ENCODE measurements at places on chromosomes 7 and 10.

- no peak for DNase-seq
Measured at GRCh38 chr7:11208883-11209465, 235.3 kb downstream of the PHF14 start.

DNA sequence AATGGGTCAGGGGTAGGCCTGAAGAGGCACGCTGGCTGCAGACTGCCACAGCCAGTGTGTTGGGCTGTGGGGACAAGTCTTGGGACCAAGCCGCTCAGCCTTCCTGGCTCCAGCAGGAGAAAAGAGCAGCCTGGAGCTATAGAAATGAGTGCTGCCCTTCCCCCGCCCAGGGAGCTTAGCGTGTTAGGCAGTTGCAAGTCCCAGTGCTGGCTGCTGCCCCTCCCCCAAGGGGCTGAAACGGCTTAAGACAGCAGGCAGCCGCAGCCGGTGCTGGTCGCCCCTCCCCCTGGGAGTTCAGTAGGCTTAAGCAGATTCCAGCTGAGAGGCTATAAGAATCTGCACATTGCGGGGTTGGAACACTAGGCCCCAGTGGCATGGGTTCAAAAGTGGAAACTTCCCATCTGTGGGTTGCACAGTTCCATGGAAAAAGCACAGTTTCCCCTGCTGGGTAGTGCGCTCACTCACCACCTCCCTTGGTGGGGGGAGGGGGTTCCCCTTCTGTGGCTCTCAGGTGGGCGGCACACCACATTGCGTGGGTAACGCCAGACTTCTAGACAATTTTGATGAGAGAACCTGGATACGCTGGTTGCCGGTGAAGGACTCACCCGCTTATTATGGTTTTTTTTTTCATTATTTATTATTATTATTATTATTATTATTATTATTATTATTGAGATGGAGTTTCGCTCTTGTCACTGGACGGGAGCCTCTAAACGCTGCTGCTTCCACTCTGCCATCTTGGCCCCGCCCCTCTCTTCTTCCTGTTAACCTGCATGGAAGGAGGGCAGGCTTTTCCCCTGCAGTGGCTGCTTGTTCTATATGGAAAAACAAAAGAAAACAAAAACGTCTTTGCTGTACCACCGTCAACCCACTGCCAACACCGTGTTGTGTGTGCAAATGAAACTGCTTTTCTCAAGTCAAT lies 151.1 kb downstream of the CXCL12 start:
- no peak for DNase-seq

- no peak for DNase-seq
Measured at GRCh38 chr10:2232479-2232878, 495.2 kb upstream of the ADARB2 start.

DNA sequence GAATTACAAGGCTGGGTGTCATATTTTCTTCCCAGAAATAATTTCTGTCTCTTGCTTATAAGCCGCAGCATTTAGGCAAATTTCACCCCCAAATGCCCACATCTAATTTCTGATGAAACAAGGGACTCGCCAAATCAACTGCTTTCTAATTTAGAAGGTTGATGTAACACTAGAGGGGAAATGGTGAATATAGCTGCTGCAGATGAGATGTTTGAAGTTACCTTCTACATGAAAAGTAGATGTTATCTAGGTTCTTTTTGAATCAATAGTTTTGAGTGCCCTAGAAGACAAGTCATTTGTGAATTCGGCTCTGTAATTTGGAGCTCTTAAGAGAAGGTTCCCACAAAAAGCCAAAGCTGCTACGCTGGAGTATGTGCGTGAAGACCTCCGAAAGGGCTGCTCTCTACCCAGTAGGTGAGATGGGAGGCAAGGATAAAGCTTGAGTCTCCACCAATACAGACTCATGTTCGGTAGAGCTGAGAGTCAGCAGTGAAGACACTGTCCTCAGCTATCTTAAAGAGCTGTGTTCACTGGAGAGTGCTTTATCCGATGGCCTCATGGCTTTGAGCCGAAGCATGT lies 99.5 kb downstream of the FANK1 start:
- no peak for DNase-seq

DNA sequence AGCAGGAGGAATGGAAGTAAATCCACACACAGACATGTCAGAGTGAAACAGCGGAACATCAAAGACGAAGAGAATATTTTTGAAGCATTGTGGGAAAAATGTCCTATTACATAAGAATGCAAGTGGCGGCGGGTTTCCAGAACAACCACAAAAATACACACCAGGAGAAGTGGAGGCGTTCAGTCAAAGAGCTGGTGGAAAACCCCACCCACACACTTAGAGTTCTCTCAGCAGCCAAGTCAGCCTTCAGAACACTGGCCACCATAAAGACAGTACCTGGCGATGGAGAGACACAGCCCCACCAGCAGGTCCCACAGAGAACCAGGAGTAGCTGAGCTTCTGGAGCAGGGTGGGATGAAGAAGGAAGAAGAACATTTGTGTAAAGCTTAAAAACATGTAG lies 23.7 kb downstream of the NKX6-2 start:
- no peak for DNase-seq

DNA sequence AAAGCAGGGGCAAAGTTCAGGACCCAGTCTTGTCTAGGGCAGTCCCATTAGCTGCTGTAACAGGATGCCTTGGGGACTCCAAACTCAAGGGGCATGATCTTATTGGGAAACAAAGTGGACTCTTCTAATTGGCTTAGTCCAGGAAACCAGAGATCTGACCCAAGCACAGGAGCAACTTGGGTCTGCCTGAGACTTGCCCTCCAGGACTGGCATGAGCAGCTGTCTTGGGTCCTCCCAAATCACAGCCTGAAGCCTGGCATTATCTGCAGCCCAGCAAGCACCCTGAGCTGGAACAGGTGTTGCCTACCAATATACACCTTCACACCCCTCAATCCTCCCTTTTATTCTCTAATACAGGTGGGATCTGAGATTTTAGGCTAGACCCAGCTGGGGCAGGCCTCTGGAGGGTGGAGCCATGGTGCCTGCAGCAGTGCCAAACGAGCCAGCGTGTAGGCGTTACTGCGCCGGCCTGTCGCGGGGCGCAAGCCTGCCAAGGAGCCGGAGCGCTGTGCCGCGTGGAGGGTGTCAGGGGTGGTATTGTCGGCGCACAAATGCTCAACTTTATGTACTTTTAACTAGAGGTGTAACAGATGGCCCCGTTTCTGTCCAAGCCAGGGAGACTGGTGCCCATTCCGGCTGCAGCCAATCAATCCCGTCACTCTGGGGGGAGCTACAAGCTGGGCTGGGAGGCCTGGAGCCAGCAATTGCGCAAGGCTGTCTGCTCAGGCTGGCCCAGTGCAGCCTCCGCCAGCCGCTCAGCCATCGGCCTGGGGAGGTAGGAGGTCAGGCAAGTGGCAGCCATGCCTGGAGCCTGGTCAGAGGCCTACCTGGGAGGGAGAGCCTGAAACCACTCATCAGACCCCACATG lies 12.8 kb upstream of the LBX1 start:
- DNase-seq: no peak

DNA sequence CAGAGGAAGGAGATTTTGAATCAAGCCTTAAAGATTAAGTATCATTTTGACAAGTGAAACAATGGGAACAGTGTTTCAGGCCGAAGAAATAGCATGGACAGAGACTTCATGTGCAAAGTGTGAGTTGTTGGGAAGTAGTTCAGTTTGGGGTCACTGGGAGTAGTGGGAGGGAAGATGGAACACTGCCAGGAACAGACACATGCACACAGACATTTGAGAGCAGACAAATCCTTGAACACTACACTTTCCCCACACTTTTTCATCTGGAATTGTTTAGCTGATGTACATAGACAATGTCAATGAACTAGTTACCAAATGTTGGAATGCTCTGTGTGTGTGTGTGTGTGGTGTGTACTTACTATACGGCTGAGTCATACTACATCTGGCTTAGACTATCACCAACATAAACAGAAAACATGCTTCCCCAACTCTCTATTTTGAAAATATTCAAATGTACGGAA lies 52.4 kb upstream of the LRRC17 start:
- DNase-seq: no peak

GRCh38 chr7:115106316-115106715 lies 184.4 kb downstream of the MDFIC start:
- no peak for DNase-seq

GRCh38 chr7:20199015-20199737 lies 18.0 kb downstream of the MACC1 start:
- no peak for DNase-seq

- no peak for DNase-seq
Measured at GRCh38 chr7:25399000-25399750, 170.9 kb upstream of the NPVF start.

GRCh38 chr10:114046087-114046458 lies 2.4 kb downstream of the ADRB1 start:
- no peak for DNase-seq

DNA sequence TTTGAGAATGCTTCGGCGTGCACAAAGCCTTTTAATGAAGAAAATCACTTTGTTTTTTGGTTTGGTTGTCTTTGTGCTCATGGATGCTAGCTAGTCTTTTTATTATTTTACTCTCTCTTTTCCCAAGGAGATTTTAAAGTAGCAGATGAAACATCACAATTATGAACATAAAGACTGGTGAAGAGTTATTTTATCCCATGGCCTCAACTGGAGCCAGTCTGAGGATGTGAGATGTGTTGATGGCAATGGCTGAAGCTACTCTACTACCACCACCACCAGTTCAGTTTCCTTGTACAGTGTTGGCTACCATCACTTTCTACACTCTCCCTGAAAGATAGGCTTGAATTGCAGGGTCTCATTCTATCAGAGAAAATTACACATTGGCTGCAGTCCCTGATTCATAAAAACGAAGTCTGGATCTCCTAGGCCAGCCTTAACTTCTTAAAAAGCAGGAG lies 494 bp upstream of the HERC4 start:
- DNase-seq: no peak

- DNase-seq: no peak
Measured at GRCh38 chr10:110220398-110220797, 13.0 kb downstream of the MXI1 start.

GRCh38 chr7:140674899-140675701 lies 2.4 kb downstream of the ADCK2 start:
- no peak for DNase-seq

- no peak for DNase-seq
Measured at GRCh38 chr10:113360870-113361269, 192.0 kb upstream of the HABP2 start.

DNA sequence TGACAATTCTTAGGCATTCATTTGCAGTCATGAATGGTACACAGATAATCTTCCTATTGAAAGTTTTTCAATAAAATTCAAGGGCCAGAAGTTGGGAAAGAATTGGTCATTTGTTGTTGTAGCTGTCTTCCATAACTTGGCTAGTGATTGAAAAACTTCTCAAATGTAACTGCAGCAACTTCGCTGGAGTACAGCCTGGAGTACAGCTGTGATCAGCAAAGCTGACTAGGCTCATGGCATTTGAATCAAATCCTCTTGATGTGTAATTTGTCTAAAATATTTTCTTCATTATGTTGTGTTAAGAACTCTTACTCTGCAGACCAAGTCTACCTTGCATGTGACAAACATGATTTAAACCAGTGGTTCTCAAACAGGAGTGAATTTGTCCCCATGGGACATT lies 226.5 kb upstream of the STEAP1 start:
- no peak for DNase-seq

DNA sequence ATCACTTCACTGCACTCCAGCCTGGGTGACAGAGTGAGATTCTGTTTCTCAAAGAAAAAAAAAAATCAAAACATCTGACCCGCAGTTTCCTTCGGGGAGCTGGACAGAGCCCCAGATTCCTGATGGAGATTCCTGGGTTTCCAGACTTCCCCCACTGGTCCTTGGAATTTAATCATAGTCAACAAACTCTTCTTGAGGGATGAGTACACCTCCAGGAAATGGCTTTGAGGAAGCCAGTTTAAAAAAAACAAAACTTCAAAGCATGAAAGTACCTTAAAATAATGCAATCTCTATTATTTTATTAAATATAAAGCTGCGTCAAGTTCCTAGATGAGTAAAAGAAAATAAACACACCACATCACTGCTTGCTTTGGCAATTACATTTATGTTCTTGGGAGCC lies 1.2 kb upstream of the MAD1L1 start:
- DNase-seq: no peak

GRCh38 chr7:41203542-41203941 lies 499.3 kb downstream of the INHBA start:
- no peak for DNase-seq

GRCh38 chr10:132665946-132666704 lies 119.8 kb downstream of the NKX6-2 start:
- no peak for DNase-seq

DNA sequence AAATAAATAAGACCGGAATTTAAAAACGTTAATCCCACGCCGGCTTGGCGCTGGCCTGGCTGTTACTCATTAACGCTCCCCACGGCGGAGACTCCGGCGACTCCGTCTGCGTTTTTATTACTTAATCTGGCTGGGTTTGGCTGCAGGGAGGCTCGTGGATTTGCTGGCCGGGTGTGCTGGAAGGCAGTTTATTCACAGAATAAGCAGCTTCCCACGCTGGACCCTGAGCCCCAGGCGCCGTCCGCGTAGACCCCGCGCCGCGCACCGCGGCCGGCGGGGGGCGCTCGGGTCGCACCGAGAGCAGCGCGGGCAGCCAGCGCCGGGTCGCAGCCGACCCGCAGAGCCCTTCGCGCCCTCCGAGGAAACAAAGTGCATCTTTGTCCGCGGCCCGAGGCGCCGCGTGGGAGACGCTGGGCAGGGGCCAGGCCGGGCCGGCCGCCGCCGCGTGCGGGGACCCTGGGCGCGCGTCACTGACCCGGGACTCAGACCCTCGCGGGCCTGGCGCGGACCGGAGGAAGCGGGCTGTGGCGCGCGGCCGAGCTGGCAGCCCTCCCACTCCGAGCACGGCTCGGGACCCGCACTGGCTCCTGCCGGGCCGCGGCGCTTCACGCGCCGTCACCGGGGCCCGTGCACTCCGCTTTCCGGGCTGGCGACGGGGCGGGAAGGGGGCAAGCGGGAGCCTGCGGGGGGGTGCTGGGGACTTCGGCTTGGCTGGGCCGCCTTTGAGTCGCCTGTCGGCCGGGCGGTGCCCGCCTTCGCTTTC lies 587 bp upstream of the GRK5 start:
- peak; percentile 58 for DNase-seq

GRCh38 chr10:28445516-28445915 lies 87.4 kb upstream of the WAC start:
- DNase-seq: no peak

DNA sequence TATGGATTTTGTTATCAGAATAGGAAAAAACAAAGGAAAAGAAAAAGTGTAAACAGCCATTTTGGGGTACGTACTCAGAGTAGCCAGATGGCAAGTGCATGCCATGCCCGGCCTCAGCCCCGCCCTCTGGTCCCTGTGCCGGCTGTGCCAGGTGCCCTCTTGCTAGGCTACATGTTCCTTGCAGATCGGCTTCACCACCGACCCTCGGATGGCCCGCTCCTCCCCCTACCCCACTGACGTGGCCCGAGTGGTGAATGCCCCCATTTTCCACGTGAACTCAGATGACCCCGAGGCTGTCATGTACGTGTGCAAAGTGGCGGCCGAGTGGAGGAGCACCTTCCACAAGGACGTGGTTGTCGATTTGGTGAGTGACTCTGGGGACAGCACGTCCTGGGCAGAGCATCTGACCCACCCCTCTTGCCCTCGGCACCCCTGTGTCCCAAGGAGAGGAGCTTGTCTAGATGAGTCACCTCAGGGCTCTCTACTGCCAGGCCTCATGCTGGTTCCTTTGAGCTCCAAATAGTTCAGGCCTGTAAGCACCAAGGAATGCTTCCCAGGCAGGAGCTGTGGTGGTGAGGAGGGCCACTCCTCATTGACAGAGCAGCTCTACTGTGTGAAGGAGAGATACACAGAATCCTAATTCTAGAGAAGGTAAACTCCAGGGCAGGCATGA lies 54.9 kb upstream of the ZMIZ2 start:
- no peak for DNase-seq

- no peak for DNase-seq
Measured at GRCh38 chr7:151877911-151878835, 1.3 kb upstream of the PRKAG2 start.

GRCh38 chr10:133403784-133404183 lies 9.8 kb downstream of the MTG1 start:
- DNase-seq: no peak
